ENCODE measurements at places on chromosomes 11 and 22.

- DNase-seq: no peak
Observed at GRCh38 chr22:26330971-26331625, 98.0 kb upstream of the ASPHD2 start.

DNA sequence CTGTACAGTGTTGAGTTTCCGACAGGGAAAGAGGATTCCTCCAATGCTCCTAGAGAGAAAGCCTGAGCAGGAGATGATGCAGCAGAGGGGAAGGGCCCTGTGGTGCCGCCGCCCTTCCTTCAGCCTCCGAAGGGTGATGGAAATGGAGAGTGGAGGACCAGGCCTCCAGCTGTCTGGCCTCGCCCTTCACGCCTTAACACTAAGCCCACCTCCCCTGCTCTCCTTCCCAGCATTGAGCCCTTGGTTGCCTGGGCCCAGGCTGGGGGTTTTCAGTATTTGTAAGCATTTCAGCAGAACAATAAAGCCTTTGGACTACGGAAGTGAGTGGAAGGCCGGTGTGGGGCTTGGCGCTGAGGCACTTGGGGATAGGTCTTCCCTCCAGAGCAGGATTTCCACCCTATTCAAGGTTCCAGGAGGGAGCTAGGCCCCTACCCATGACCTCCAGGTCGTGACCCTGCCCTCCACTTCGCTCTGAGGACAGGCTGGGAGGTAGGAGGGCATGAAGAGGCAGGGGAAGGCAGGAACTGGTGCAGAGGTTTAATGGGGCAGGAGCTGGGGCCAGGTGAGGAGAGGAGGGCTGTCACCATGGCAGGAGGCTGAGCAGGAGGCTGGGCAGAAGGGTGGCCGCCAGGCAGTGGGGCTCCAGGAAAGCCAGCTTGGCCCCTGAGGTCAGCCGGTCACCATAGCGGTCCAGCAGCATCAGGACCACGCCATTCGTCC is 21.6 kb downstream of the TREH start:
- no peak for DNase-seq

GRCh38 chr11:65493367-65494176 is 5.3 kb upstream of the MALAT1 start:
- DNase-seq: no peak

- DNase-seq: no peak
Observed at GRCh38 chr11:100965346-100965745, 164.3 kb downstream of the PGR start.

- no peak for DNase-seq
Observed at GRCh38 chr11:2581151-2581930, 118.5 kb downstream of the KCNQ1OT1 start.

- DNase-seq: no peak
Observed at GRCh38 chr11:65305501-65306268, 9.0 kb upstream of the CDC42EP2 start.

DNA sequence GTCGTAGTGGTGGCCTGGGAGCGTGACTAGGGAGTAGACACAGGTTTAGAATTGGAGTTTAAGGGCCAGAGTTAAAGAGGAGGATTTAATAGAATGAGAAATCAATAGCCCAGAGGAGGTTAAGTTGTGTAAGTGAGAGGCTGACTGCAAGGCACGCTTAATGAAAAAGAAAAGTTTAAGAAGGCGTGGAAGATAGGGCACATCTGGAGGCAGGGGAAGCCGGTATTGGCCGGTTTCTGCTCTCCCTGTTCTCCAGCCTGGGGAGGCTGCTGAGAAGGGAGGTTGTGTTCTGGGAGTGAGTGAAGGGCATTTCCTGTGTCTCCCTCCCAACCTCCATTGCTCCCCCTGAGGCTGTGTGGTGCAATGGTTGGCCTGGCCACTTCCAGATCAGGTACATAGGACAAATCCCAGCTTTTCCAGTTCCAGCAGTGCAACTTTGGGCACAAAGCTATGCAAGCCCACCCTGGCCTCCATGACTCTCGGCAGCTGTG is 6.3 kb downstream of the GRIK4 start:
- DNase-seq: no peak

- no peak for DNase-seq
Observed at GRCh38 chr11:76903325-76903724, 42.6 kb downstream of the ACER3 start.

GRCh38 chr11:66247295-66247694 is 21.1 kb upstream of the RAB1B start:
- DNase-seq: no peak

GRCh38 chr22:20088263-20088648 is 8.2 kb downstream of the DGCR8 start:
- no peak for DNase-seq

GRCh38 chr11:57597461-57597915 is at the start of gene SERPING1:
SERPING1 (plus strand) TSS chr11:57597685; CDS start chr11:57598271, 586 bp downstream.
- no peak for DNase-seq

DNA sequence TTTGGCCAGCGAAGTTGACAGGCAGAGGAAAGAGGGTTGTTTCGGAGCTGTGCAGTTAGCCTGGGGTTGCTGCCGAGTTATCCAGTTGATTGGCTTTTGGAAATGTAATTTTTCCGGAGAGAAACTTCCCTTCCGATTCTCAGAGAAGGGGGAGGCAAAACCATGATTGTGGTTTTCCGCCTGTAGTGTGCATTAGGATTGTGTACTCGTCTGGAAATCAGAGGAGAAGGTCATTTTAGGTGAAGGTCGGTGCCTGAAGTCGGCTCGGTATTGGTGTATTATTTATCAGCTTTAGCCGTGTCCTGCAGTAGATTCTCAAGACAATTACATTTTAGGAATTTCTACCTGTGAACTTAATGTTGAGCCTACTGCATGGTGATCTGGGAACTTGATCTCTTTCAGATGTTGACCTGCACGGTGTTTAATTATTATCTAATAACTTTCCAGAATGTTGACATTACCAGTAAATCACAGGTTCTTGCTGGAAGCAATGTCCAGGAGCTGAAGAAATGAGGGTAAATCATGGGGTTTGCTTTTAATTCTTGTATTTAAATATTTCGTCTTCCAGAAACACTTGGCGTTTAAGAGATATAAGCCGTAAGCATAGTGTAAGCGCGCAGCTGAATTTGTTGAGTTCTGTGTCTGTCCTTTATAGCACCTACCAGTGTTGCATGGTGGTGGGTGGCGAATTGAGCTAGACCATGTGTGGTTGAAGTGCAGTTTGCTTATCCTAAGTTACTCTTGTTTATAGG is 1.3 kb downstream of the ARHGEF12 start:
- no peak for DNase-seq

DNA sequence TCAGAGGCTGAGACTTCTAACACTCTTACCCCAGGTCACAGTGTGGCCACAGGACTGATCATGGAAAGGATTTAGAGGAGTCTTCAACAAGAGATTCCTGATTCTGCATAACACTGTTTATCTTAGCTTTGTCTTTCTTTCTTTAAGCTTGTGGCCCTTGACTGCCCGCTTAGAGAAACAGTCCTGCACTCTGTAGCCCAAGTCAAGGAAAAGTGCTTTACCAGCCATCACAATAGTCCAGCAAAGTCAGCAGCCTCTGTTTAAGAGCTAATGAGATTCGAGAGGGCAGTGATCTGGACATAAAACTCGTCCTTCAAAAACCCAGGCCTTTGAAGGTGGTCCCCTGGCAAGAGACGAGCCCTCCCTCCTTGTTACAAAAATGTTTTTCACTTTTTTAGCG is 30.0 kb downstream of the PRDM10 start:
- DNase-seq: no peak

GRCh38 chr11:102468616-102469195 is 16.1 kb upstream of the TMEM123 start:
- no peak for DNase-seq

- DNase-seq: no peak
Observed at GRCh38 chr22:31866918-31867317, 77.4 kb upstream of the YWHAH start.

DNA sequence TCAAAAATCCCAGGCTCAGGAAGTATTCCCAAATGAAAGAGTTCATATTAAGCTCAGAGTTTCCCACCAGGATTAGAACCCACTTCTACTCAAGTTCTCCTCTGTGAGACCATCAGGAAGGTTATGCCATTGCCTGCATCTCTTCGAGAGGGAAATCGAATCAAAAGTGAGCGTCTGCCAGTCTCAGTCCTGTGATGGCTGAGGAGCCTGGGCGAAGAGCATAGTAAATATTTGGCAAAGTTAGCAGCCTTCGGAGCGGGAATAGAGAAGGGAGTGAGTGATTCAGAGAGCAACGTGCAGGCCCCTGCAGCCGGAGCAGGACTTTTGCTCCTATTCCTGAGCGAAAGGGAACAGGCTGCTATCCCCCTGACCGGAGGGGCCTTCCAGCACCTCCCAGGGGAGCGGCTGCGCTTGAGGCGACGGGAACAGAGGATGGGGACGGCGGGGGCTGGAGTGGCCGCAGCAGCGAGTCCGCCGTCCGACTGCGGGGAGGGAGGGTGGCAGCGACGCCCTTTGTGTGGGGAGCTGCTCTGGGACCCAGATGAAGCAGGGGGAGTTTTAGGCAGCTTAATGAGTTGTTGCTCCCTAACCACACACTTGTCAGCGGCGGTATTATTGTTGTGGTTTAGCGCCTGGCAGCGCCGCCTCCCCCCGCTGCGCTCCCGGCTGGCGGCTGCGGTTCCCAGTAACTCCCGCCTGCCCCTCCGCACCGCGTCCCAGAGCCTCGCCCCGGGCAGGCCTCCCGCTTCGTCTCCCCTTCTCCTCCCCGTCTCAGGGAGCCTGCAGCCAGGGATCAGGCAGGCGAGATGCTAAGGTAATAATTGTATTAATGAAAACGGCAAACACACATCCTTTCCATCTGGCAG is 21.7 kb upstream of the NRGN start:
- DNase-seq: no peak

DNA sequence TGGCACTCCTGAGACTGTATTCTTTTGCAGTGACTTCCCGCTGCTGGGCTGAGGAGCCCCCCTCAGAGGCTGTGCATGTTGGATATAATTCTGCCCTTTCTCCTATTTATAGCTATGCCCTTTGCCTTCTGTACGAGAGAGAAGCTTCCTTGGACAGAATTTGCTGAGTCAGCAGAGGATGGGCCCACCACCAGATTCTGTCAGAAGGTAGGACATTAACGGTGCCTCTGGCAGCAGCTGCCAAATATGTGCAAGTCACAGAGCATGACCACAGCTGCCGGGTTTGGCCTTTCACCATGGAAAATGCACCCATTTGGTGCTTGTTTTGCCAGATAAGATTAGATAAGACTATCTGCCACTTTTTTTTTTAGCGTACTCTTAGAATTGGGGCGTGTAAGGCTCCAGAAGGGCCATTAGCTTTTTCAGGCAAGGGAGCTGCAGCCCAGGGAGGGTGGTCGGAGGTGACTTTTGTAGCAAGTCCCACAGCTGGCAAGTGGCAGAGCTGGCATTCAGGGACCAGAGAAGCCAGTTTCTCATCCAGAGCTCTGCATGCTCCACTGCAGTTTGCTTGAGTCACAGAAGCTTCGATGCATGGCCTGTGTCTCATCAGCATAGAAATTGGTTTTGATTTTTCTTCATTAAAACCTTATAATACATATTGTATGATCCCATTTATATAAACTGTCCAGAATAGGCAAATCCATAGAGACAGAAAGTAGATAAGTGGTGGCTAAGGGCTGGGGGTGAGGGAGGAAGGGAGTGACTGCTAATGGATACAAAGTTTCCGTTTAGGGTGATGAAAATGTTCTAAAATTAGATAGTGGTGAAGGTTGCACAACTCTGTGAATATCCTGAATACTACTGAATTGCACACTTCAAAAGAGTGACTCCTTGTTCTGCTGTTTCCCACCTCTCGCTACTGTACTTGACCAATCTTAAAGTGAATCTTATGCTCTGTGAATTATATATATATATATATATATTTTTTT is 15.8 kb downstream of the UPB1 start:
- no peak for DNase-seq

- DNase-seq: no peak
Observed at GRCh38 chr11:125170510-125171031, 6.0 kb downstream of the PKNOX2 start.

DNA sequence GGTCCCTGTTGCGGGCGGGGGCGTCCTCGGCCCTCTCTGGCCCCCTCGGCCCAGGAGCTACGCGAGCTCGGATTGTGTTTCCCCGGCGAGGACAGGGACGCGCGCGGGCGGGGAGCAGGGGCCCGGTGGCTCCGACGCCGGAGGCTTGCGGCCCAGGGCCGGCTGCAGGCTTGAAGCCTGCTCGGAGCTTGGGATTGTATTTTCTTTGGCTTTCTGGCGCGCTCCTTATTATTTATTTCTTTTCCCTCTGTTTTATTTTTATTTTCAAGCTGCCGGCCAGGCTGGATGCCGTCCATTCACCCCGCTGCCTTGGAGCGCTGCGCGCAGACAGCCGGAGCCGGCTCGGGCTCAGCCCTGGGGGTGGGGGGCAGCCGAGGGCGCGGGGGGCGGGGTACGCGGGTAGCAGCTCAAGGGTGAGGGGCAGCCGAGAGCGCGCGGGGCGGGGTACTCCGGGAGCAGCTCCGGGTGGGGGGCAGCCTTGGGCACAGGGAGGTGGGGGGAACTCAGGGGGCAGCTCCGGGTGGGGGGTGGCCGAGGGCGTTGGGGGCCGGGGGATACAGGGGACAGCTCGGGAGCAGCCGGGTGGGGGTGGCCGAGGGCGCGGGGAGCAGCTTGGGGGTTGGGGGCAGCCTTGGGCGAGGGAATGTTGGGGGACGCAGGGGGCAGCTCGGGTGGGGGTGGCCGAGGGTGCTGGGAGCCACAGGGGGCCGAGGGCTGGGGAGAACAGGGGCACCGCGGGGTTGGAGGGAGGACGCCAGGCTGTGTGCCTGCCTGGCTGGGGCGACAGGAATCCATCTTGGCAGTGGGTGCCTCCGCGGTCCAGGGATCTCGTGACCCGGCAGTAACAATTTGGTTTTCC is 42.7 kb downstream of the KCNJ1 start:
- DNase-seq: no peak

DNA sequence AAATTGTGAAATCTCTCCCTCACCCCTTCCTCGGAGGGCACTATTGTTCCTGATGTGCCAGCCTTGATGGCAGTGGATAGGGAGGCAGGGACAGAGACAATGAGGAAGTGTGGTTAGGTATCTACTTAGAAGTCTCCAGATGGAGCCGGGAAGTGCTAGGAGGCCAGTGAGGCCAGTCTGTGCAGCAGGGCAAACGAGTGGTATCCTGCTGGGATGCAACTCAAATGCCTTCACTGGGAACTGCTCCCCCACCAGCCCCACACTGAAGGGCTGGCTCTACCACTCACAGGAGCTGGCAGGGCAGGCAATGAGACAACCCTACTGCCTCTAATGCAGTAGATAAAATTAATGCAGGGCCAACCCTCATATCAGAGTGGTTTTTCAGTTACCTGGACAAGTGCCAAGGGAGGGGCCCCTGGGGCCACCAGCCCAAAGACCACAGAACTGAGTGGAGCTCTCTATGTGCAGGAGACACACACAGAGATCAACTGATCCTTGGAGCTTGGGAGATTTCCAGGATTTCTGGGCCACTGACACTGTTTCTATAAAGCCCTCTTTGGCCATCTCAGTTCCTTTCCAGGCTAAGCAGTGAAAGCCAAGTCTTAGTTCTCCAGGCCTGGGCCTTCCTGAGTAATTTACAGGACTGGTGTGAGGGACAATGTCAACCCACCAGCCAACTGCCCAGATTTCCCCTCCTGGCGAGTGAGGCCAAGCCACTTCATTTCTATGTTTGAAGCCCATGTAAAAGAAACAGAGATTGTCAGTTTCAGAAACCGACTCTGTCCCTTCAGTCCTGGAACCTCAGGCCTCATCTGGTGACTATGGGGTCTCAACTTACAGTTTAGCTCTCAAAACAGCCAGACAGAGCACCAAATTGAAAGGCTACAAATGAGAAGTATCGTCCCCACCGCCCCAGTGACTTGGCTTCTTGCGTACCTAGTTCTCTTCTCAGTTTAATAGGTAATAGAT is 4.1 kb downstream of the MIF start:
- DNase-seq: no peak

GRCh38 chr11:128498721-128499245 is 88.6 kb downstream of the ETS1 start:
- DNase-seq: no peak

Measured in putamen (tissue), 1 donor.